ENCODE measurements at places on chromosomes 2 and 18.

GRCh38 chr2:129872446-129872845, 107.0 kb upstream of the RAB6C start:
- no peak for DNase-seq

- no peak for DNase-seq
Measured at GRCh38 chr2:24754985-24755705, 38.0 kb downstream of the PTRHD1 start.

GRCh38 chr18:34808389-34808788, 98.3 kb downstream of the DTNA start:
- no peak for DNase-seq

- no peak for DNase-seq
Measured at GRCh38 chr2:156326526-156327095, 5.9 kb downstream of the NR4A2 start.

DNA sequence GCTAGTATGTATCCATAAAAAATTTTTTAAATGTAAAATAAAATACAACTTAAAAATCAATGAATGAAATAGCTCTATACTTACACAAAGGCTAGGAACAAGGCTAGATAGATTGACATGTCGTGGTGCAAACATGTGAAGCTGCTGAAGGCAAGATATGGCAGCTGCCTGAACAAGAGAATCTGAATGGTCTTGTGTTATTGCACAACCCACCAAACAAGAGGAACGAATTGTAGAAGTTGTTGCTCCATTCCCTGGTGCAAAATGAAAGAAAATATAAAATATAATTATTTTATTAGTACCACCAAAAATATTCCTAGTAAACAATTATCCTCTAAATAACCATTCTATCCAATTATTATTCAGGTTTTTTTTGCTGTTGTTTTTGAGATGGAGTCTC, 46.4 kb downstream of the HEATR5B start:
- no peak for DNase-seq

- DNase-seq = no peak
Measured at GRCh38 chr2:100451734-100452133, 18.5 kb upstream of the NMS start.

DNA sequence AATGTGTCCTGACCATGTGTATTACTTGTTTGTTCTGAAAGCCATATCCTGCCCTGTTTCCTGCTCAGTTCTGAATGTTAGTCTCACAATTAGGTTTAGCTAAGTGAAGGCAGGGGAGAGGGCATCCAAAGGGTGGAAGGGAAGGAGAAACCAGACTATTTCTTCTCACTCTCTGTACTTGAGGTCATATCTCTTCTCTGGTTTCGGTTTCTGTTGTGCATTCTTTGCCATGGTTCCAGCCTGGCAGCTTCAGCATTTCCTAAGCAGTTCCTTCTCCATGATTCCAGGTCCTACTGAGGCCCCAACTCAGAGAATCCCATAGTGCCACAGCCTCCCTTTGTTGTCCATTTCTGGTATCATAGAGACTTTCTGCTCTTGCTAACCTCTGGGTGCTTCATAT, 40.3 kb upstream of the HNMT start:
- DNase-seq = peak; percentile 23

GRCh38 chr2:158131483-158131912, 29.8 kb downstream of the UPP2 start:
- DNase-seq = no peak

DNA sequence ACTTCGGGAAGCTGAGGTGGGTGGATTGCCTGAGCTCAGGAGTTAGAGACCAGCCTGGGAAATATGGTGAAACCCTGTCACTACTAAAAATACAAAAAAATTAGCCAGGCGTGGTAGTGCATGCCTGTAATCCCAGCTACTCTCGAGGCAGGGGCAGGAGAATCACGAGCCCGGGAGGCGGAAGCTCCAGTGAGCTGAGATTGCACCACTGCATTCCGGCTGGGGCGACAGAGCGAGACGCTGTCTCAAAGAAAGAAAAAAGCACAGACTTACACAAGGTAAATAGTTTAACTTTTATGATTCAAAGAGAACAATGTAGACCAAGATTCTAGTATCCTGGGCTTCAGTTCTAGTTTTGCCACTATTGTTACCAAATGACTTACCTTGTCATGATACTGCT, 37.4 kb downstream of the NCKAP1 start:
- no peak for DNase-seq

DNA sequence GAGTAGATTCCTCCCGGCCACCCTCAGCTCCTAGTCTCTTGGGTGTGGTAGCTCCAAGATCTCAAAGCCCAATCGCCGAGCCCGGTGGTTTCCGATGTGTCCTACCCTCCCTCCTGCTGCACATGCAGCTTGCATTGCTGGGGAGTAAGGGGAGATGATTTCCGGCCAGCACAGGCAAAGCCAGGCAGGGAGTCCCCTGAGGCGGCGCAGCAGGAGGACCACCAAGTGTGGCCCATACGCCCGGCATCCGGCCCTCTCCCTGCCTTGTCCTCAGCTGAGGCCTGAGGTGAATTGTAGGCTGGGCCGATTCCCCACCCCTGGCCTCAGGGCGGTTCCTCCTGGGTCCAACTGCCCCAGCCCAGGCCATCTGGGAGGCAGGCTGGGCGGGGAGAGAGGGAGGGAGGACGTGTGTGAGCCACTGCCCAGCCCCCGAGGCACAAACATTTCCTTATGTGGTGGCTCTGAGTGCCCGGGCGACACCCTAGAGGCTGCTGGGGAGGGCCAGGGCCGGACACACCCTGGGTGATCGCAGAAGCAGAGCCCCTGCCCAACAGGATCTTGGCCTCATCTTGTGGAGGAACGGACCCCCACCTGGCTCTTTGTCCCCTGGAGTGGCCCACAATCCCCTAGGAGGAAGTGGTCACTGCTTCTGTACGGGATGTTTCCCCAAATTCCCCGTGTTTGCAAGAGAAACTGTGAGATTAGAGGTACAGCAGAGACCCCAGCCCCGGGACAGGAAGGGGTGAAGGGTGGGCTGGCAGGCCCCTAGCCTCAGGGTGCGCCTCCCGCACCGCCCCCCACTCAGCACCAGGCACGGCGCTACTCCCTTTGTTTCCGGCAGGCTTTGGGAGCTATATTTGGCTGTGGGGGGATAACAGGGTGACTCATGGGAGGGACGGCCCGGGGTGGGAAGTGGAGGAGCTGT, 41.9 kb upstream of the PTMA start:
- peak; percentile 93 for DNase-seq

DNA sequence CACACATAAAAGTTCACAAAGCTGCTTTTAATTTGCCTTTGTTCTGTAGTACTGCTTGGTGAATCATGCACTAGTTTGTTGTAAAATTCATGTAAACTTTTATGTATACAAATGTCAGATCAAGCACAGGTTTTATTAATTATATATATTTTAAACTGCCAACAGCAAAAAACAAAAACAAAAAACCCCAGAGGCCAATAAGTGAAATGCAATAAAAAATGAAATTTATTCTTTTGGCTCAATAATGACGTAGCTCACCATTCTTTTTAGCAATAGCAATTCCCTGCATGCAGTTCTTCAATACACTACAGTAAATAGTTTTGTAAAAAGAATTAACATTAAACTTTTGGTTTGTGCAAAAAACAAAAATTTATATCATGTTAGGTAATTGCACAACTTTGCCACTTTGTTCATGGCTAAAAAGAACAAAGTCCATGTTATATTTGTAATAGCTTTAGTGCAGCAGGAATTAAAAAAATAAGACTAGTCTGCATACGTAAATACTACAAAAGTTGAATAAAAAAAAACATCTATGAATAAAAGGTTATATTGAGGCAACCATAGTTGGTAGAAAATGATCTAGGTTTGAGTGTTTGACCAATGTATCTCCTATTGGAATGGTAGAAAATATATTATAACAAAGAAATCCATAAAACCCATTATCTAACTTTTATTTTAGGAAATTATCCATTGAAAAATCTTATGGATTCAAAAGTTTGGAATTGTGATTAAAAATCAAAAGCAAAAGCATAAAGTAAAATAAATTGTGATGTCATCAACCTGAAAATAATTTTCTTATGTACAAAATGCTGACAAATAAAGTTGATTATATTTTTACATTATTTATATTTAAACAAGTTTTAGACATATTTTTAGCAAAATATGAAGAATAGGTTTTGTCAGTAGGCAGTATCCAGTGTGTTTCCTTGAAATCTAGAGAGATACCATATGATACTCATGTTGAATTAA, 115.6 kb downstream of the SCN3A start:
- DNase-seq = no peak

DNA sequence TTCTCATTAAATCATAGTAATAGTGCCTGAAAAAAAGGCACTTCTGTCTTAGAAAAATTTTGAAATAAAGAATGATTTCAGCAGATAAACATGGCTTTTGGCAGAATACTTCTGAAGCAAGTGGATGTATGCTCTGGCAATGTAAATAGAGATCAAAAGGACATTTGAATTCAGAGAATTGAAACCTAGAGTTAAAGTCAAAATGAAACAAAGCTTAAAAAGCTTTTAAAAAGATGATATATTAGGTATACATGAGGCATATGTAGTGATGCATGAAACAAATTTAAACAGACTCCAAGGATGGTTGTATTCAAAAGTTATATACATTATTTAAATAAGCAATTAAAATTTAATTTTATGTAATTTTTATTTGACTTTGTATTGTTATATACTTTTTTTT, 1344.5 kb upstream of the TMEFF2 start:
- no peak for DNase-seq

GRCh38 chr18:76766429-76766828, 55.9 kb upstream of the ZNF236 start:
- DNase-seq = no peak

Measured in cardiac fibroblast (primary cell).